Psoas muscle (tissue), 8 donors: ENCODE measurements at places on chromosomes 4 and X. TPM values are rescaled to one million over a fixed set of nuclear protein-coding genes. Genes with fewer than 3 reads are reported as not detected.

The SUV39H1 gene
- 2.2 TPM for polyA plus RNA-seq

The TCP11X2 gene
- polyA plus RNA-seq = not detected

DNA sequence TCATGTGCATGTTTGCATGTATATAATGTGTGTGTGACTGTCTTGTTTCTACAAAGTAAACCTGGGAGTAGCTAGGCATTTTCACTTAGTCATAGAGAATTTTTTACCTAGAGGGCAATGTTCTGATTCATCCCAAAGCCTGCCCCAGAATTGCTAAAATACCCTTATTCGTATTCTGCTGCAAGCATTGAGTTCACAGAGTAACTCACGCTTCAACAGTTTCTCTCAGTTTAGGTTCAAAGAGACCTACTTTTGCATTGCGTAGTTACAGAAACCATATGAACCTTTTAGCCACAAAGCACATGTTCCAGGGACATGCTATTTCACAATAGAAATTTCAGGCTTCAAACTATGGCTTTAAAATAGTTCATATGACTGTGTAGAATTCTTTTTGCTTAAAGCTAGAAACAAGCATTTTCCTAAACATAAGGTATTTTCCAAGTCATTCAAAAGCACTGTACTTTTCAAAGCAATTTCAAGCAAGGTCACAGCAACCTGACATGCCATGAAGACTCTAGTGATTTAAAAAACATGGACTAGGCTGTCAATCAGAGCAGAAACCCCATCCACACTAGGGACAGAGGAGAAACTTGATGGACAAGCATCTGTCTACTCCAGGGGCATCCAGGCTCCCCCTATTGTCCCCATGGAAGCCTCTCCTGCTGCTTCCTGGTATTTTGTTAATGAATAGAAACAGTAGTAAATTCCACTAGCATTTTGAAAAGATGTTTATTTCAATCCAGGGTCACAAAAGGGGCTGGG lies 81.5 kb upstream of the MAPK10 start:
- no peak overlapping the region for H3K4me3 ChIP-seq
- H3K27ac ChIP-seq = no peak overlapping the region
- H3K36me3 ChIP-seq = no peaks in the 10 kb centered on the region
- no peak for DNase-seq

DNA sequence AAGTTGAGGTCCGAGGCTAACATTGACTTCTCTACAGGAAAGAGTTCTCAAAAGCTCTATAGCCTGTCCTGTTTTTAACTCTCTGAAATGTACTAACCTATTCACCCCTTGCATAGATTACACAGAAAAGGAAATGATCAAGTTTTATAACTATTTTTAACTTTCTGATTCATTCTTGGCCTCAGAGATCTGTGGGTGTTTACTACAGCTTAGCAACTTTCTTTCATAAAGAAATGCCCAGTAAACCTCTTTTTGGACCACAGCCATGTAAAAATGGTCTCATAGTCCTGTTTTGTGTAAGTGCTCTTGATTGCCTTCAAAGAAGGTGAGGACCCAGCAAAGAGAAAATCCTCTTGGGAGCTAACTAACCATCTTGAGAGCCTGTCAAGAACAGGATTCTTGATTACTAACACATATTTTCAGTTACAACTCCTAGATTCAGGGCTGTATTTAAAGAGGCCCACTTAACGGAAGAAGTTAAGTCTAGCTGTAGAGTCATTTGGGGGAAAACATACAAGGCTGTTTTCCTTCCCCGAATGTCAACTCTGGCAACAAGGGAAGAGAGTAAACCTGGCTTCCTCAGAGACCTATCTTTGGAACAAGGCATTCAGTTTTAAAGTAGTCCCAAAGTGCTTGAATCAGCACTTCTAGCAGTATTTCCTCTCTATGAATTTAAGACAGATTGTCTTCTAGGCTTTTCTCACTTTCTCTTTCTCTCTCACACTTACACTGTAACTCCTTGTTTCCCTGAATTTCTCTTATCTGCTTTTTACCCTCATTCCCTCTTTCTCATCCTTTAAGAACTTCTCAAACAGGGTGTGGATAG lies 78.2 kb downstream of the IL21 start:
- no peak overlapping the region for H3K4me3 ChIP-seq
- DNase-seq = no peak
- H3K4me1 ChIP-seq = no peaks in the 10 kb centered on the region
- H3K27ac ChIP-seq = no peak overlapping the region
- H3K27me3 ChIP-seq = no peaks in the 10 kb centered on the region
